Retina (tissue), 1 donor: ENCODE measurements at places on chromosomes 2 and 18.

GRCh38 chr2:45902781-45903375 lies 251.4 kb downstream of the PRKCE start:
- DNase-seq = no peak

GRCh38 chr2:2291500-2292260 lies 39.4 kb downstream of the MYT1L start:
- DNase-seq = peak; percentile 65

- no peak for DNase-seq
Observed at GRCh38 chr2:24409171-24409570, 48.8 kb upstream of the ITSN2 start.

DNA sequence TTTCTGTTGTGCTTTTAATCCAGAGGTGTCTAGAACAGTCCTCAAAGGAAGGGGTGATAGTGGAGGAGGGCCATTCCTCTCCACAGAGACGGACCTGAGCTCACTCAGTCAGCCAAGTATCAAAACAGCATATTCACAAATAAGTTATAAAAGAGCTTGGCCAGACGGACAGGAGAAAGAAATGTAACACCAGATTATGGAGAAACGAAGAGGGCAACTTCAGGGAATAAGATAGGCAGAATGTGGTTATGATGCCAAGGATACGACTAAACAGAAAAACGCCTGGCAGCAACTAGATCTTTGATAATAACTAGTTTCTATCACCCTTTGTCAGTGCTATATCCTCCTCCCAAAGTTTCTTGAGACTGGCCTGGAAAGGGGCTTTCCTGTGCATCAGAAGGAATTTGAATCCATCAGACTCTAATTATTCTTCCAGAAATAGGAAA lies 42.5 kb downstream of the MAP4K3 start:
- no peak for DNase-seq

DNA sequence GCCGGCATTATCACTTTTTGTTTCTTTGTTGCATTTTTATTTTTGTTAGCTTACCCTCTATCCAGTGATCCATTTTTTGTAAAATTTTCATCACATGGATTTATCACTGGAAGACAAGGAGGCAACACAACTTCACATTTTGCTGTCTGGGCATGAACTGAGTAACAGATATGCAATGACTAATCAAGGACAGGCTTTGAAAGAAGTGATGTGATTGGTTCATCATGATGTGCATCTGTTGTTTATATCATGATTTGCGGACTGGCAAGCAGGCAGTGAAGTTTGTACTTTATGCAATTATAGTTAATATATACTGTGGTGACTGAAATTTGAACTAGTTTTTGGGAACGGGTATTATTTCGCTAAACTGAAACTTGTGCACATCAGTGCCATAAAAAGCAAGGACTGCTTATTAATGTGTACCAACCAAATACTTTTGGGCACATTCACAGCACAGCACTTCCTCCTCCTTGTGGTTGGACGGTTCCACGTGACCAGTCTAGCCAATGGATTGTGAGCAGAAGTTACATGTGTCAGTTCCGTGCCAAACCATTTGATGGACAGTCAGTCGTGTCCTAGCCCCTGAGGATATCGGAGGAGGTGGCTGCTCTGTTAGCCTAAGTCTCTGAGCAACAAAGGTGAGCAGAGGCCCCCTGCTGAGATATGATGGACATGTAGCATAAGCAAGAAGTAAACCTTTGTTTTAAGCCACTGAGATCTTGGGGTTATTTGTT lies 201.4 kb upstream of the SIX2 start:
- no peak for DNase-seq

GRCh38 chr2:230713331-230714135 lies 891 bp downstream of the CAB39 start:
- peak; percentile 71 for DNase-seq

DNA sequence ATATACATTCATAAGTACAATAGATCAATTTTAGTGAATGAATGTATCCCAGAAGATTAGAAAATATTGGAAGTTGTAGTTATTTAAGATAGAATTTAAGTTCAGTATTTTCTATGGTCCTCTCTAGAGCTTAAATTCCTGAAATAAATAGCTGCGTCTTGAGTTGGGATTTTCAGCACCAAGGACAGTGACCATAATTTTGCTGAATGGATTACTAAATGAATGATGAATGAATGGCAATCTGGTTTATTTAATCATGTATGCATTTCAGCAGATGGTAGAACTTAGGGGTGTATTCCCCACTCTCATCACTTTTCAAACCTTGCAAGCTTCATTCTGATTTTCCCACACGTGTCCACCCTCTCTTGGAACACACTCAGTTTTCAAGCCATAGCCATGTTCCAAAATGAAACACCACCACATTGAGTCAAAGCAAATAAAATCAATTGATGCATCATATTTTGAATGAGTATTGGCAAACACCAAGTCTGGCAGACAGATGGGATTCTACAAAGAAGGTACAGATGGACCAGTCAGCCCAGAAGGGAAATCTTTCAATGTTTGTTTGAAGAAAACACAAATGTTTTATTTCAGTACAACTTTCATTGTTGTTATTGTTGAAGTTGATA lies 362.2 kb upstream of the NXPH2 start:
- no peak for DNase-seq

DNA sequence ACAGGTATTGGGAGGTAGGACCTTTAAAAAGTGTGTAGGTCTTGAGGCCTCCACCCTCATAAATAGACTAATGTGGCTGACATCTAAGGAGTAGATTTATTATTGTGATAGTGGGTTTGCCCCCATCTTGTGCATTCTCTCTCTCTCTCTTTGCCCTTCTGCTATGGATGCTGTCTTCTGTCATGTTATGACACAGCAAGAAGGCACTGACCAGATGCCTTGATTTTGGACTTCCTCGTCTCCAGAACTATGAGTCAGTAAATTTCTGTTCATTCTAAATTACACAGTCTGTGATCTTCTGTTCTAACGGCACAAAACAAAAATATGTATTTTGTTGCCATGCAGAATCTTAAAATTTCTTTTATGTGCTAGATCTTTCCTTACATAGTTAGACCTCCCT lies 66.9 kb downstream of the ATAD2B start:
- no peak for DNase-seq

DNA sequence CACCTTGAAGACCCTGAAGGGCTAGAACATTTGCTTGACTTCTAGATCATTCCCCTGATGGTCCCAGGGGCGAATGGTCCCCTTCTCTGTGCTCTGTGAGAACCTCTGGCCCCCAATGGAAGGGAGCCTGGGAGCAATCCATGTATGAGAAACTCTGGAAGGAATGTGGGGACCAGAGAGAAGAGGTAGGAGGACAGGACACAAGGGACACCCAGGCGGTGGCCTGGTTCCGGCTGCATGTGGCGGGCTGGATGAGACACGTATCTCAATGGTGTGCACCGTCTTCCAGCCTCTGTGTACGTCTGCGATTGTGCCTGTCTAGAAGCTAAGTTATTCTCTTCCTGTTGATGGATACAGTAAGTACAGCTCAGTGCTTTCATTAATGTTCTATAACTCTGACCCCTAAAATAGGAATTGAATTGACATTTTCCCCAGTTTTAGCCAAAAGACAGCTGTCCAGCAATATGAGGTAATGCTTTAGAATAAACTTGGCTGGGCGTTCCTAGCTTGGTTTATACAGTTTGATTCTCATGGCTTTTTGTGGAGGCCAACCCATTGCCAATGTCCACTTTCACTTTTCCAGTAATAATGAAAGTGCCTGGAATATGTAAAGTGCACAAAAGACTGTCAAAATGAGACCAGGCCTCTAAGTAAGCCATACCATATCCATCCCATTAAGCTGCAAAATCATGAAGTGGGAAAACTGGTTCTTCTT lies 30.1 kb upstream of the COPS8 start:
- DNase-seq = no peak

GRCh38 chr2:3399829-3400228 lies 20.3 kb downstream of the TRAPPC12 start:
- DNase-seq = peak; percentile 85

- no peak for DNase-seq
Observed at GRCh38 chr18:50190926-50191325, 4.0 kb downstream of the MYO5B start.

DNA sequence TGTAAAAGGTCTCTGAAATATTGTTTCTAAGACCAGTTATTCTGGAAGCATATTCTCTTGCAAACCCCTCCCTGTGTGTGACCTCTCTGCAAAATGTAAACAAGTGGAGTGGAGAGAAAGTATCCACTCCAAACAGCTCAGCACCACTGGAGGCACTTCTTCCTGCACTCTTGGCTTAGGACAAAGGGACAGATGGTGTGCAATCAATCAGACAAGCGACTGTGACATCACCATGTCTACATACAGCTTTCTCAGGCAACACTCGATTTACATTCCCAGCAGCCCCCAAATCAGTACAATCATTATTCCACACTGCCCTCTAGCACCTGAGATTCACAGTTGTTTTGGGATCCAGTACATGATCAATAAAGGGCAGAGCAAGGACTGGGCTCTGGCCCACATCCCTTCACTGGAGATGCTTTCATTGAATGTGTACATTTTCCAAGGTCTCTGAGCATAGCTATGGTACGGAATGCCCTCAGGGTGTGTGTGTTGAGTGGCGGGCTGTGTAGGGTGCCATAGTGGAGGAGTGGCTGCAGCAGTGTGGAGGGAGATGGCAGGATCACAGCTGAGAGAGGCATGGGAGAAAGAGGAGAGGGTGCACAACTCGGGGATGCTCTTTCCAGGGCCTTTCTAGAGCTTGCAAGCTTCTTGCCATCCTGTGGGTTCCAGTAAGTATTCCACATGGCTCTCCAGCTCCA lies 311.8 kb upstream of the ST6GAL2 start:
- peak; percentile 9 for DNase-seq

- peak; percentile 26 for DNase-seq
Observed at GRCh38 chr2:74226648-74227213, 28.3 kb downstream of the MTHFD2 start.

- DNase-seq = no peak
Observed at GRCh38 chr18:22182884-22183697, 13.7 kb downstream of the GATA6 start.

DNA sequence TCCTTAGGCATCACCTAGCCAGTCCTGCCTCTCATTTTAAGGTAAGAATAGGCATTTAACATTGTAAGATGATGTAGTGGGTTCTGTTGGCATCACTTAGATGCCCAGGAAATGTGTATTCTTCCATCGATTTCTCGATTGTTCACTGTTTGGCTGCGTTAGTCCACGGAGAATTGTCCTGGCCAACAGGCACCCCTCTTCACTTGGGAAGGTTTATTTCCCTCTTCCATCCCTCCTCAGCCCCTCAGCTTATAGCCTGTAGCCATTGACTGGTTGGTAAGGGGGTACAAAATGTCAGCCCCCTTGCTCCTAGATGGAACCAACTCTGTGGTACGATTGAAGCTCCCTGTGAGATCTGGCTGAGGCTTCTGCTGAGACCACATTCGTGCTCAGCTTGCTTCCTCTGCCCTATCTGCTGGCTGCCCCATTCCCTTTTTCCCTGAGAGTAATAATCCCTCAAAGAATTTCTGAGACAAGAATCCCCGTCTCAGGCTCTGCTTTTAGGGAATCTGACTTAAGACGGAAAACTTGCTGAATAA lies 43.4 kb downstream of the PLEKHA3 start:
- DNase-seq = no peak

- DNase-seq = no peak
Observed at GRCh38 chr2:214484239-214484638, 73.4 kb downstream of the VWC2L start.

GRCh38 chr2:231684314-231685223 lies 23.8 kb upstream of the PTMA start:
- no peak for DNase-seq

DNA sequence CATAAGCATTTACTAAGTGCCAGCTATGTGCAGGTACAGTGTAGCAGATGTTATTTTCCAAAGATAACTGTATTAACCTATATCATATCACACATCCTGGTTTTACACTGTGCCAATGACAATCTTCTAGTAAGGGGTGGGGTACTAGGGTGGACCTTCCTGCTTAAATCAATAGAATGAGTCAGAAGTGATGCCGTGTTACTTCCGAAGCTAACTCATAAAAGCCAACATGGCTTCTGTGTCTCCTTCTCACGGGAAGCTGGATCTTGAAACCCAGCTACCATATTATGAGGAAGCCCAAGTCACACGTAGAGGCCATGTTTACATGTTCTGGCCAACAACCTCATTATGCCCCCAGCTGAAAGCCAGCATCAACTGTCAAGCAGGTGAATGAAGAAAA lies 59.1 kb downstream of the MRPL33 start:
- DNase-seq = no peak

DNA sequence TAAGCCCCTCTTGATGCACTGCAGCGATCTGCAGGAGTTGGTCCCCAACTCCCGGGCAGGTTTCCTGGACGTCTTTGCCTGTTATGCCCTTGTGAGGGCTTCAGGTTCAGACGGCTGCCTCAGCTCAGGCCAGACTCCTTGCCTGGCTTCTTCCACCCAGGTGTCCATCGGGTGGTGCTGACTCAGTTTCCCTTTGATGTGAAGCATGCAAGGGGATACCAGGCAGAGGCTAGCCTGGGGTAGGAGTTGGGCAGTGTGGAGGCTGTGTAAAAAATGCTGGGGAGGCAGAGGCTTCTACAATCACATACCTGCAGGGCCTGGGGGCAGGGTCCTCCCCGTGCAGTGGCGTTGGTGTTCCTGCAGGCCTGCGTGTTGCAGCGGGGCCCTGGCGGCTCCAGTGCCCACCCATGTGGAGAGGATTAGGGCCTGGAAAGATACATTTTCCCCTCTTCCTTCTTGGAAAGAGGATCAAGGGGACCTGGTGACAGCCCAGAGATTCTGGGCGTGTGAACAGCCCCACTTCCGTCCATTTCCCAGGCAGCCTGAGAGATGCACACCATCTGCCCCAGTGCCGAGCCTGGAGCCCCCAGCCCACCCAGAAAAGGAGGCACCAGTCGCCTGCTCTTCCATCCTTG lies 338.3 kb downstream of the DYSF start:
- no peak for DNase-seq

DNA sequence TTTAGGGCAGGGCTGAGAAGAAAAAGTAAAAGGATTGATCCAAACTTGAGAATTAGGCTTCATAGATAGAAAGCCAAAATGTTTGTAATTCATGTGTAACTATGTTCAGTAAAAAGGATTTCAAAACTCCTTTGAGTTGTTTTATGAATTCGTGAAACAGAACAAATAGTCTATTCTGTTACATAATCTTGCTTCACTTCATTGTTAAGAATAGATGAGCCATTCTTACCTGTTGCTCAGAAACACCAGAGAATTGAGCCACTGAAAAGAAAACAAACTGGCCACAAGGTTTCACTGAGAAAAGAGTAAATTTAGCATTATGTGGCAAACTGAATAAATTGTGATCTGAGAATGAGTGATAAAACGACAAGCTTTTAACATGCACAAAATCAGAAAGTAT lies 4.5 kb upstream of the ITPRID2 start:
- no peak for DNase-seq

- DNase-seq = no peak
Observed at GRCh38 chr2:124039762-124040291, 14.7 kb downstream of the CNTNAP5 start.

GRCh38 chr2:111618226-111618977 lies 265.6 kb downstream of the ANAPC1 start:
- DNase-seq = peak; percentile 13

- DNase-seq = no peak
Observed at GRCh38 chr18:52394602-52395001, 54.6 kb downstream of the DCC start.

- peak; percentile 19 for DNase-seq
Observed at GRCh38 chr2:74816540-74817303, 17.2 kb upstream of the HK2 start.
